ENCODE measurements at places on chromosomes 5 and 9.

DNA sequence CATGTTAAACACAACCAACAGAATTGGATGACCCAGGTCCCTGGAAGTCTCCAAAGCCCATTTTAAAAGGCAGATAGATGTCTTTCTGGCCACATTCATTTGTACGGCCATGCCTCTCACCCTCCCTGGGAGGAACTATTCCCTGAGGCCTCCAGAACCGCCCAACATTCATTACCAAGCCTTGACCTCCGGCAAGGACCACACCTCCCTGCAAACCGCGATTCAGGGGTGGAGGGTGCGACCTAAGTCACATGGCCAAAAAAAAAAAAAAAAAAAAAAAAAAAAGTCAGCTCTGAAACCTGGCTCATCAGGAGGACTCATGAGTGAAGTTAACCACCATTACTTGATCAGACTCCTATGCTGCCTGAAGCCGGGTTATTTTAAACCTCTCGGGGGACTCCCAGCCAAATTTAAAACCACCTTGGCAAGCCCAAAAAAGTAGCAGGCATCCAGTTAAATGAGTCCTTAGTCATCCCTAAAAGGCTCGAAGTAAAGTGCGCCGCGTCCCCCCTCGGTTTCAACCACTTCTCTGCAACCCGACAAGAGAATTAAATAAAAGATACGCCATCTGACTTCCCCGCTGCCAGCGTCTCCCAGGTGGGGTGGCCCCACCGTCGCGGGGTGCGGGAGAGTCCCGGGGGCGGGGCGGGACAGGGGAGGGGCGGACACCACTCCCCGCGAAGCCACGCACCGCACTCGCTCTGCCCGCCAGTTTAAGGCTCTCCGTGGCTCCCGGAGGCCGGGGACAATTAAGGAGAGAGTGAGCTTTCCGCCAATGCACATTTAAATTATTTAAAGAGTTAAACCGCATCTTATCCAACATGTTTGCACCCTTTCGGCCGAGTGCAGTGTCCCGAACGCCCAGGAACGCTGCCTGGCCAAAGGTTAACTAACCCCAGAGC, 2.3 kb downstream of the KLF9 start:
- DNase-seq, result peak; percentile 64

DNA sequence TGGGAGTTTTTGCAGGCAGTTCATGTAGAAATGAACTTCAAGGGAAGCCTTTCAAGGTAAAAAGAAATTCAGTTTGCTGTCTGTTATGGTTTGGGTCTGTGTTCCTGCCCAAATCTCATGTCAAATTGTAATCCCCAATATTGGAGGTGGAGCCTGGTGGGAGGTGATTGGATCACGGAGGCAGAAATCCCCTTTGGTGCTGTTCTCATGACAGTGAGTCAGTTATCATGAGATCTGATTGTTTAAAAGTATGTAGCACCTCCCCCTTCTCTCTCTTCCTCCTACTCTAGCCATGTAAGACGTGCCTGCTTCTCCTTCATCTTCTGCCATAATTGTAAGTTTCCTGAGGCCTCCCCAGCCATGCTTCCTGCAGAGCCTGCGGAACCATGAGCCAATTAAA, 341.4 kb downstream of the ARHGEF28 start:
- no peak for DNase-seq

DNA sequence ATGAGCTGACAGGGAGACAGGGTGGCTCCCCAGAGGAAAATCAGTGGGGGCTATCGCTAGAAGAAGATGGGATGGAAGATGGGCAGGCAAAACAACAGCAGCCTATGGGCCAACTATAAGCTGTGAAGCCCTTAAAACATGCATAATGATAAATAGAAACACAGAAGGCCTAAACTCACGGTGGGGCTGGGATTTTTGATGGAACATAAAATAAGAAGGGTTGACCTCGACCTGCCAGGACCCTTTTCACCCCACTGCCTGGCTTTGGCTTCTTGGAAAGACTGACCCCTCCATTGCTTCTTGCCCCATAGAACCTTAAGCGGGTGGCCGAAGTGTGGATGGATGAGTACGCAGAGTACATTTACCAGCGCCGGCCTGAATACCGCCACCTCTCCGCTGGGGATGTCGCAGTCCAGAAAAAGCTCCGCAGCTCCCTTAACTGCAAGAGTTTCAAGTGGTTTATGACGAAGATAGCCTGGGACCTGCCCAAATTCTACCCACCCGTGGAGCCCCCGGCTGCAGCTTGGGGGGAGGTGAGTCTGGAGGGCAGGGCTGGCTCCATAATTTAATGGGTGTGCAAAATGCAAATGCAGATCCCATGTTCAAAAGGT, 36.5 kb upstream of the SAP30L start:
- DNase-seq, result no peak

DNA sequence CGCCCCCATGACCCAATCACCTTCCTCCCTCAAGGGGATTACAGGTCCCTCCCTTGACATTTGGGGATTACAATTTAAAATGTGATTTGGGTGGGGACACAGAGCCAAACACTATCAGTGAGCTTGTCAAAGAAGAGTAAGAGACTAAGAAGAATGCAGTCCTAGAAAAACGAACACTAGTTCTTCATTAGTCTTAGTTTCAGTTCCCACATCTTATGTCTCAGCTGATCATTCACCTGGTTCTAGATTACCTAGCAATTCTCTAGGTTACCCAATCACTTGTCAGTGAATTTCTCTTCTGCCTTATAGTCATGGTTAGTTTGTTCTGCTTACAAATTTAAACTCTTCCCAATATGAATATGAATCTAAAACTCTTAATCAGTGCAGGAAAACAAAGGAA, 251.5 kb downstream of the COX7C start:
- DNase-seq, result no peak

DNA sequence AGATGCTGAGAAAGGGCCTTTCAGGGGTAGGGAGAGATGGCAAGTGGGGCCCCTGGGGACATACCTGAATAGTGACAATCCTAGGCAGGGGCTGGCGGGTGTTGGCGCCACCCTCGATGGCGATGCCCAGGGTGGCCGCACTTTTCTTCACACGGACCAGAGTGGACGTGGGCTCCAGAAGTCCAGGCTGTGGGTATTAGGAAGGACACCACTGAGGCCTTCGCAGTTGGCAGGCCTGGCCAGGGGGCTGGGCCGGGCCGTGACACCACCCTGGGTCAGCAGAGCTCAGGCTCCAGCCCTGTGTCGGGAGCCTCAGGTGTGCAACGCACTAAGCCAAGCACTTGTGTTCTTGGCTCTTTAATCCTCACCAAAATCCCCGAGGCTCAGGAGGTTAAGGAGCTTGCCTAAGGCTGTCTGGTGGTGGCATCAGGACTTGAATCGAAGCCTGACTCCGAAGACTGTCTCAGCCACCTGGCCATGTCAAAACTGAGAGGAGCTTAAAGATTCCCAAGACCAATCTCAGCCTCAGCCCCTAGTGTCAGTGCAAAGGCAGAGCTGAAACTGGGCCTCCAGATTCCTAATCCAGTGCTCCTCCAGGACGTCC, 15.5 kb upstream of the AKNA start:
- DNase-seq, result no peak

DNA sequence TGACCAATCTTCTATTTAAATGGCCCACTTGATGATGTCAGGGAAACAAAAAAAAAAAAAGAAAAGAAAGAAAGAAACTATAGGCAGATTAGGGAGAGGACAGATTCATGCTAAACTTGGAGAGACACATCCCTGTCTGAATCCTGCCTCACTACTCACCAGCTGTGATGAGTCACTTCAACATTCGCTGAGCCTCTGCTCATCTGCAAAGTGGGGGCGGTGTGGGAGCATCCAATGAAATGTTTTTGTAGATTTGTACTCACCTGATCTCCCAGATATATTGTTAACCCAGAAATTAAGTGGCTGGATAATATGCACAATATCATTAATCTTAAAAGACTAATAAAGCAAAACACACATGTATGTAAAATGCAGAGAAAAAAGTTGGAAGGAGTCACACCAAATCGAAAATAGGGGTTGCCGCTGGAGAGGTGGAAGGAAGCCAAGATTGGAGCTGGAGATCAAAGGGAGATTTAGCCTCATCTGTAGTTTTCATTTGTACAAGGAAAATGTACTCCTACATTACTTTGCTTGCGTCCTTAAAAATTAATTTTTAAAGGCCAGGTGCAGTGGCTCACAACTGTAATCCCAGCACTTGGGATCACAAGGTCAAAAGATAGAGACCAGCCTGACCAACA, 17.0 kb upstream of the ERGIC1 start:
- DNase-seq, result no peak

DNA sequence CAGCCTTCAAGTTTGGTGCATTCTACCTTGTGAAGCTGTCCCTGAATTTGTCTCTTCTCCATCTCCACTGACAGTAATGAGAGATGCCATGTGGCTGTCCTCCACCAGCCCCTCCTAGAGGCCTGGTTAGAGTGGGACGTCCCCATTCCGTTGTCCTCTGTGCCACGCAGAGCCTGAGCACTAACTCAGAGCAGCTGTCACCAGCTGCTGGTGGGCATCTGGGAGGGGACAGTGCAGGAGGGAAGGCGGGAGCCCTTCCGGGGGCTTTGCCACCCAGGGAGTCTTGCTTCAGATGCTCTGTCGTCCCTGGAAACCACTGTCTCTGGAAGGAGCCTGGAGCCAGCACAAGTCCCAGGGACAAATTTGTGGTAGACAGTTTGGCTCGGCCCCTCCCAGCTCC, 78.6 kb downstream of the PDZD2 start:
- DNase-seq, result no peak

DNA sequence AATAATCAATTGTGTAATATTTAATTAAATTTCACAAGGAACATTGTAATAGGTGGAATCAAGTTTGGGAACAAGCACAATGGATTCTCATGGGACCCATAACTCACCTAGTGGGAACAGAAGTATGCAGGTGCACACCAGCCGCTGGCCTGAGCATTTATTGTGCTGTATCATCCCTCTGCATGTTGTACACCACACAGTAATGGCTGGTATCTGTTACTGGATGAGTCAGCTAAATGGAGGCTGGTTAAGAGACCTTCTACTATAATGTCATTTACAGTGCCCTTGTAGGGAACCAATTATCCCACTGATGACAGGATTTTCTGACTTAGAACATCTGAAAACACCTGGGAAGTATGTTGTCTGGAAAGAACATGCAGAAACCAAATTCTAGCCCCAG, 3.2 kb upstream of the MAP3K1 start:
- DNase-seq, result no peak

DNA sequence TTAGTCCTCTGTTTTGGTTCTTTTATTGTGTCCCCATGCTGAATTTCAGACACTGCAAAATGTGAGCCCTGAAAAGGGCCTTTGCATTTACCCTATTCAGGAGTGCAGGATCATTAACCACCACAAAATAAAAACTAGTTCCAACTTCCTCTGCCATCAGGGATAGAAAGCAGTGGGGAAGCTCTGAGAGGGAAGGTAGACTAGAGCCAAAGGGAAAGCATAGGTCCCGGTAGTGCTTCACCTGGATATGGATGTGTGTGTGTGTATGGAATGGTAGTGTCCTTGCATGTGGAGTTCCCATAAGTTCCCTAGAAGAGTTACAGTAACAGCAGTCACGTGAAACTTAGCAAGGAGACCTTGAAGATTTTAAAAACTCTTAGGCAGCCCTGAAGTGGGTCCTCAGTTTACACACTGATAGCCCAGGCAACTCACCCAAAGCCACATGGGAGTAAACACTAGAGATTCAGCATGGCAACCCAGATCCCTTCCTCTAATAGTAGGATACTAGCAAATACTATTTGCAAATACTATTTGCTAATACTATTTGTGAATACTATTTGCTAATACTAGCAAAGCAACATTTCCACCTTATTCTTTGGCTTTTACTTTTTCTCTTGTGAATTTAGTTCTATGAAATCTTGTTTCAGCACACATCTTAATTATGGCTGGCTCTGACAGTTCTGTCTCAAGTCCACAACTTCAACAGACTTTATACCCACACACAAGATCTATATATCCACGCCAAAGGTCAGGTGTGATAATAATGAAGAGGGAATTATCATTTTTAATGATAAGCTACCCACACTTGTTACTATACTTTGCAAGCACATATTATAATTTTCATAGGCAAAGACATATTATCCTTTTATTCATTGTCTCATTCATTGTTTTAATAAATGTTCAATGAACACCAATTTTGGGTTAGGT, 70.4 kb upstream of the IFNE start:
- no peak for DNase-seq

DNA sequence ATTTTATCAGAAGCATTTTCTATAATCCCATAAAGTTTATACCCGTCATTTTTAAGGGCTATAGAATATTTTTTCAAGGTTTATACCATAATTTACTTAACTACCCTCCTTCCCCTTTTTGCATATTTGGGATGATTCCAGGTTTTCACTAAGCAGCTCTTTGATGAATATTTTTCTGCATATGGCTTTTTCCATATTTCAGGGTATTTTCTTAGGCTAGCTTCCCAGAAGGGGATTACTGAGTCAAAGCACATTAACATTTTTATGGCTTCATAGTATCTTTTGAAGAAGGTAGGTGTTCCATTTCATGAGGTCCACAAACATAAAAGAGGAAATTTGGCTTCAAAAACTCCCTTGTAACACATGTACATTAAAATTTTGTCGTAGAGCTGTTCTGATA, 14.6 kb upstream of the COL15A1 start:
- DNase-seq, result no peak

GRCh38 chr5:178505639-178506407, 84.4 kb downstream of the COL23A1 start:
- no peak for DNase-seq

DNA sequence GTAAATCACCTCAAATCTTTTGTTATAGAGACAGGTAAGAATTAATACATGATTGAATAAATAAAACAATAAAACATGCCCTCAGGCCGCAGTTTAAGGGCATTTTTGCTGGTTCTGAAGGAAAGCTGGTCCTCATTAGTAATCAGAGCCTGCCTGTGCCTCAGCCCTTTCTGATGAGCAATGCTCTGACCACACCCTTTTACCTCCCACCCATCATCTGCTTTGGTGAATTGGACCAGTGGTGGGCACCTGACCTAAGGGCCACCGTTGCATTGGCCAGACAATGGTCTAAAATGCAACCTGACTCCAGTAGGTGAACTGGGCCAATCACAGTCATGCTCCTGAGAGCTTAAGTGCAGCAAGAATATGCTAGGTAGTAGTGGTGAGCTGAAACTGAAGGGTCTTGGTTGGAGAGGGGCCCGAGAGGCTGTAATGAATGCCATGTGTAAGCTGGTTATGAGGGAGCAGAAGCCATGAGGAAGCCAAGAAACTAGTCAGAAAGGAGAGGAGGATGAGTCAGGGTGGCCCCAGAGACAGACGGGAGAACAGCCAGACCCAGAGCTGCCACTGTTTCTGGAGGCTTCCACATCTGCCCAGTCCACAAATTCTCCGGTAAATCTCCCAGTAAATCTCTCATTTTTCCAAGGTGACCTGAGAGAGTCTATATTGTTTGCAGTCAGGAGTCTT, 45.5 kb upstream of the ZSWIM6 start:
- DNase-seq, result no peak

DNA sequence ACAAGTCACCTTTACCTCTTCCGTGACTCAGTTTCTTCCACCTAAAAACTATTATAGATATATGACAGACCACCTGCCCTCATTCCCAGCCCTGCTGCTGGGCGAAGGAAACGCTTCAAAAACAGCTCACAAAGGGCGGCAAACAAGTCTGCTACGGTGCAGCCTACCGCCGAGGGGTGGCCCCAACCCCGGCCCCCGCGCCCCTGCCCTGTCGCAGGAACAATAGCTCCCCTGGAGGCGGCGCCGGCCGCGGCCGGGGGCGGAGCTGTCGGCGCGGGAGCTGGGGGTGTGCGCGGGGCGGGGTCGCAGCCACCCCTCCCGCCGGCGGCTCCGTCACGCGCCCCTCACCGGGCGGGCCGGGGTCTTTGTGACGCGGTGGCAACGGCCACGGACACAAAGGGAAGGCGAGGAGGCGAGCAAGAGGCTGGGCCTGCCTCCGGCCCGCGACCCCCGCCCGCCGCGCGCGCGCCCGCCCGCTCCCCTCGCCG, at the start of gene TMEFF1:
TMEFF1 (plus strand) TSS at position 362 of the 488 bp plus-strand sequence. CDS start 396 bp downstream, outside the sequence.
- peak; percentile 38 for DNase-seq
